NB4 (cell line): ENCODE measurements at places on chromosomes 4 and X.

DNA sequence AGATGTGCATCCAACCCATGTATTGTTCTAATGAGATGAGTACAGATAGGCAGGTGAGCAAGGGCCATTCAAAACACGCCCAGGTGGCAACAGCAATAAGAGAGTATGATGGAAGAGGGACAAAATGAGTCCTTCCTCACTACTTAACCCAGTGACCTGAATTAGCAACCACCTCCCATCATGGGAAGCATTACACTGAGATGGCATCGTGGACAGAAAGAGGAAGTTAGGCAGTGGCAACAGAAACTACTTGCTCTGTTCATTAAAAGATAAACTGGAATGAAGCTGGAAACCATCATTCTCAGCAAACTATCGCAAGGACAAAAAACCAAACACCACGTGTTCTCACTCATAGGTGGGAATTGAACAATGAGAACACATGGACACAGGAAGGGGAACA is 17.2 kb downstream of the RXFP1 start:
- peak; percentile 46 for DNase-seq

GRCh38 chr4:18197467-18197866 is 175.9 kb upstream of the LCORL start:
- no peak for DNase-seq

- DNase-seq, result no peak
These were observed 73.0 kb upstream of the NR3C2 start for GRCh38 chr4:148515248-148515647.

DNA sequence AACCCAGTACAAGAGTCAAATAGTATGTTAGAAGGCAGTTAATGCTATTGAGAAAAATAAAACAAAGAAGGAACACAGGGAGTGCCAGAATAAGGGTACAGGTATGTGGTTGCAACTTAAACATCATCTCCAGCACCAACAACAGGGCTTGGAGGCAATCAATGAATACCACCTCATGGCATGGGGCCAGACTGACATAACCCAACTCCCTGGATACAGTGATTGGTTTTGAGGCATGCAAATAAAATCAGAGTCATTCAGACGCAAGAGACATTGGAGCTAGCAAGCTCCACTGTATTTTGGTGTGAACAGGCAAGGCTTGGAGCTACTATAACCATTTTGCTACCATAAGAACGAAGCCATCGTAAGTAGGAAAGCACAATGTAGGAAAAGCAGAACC is 56.7 kb downstream of the PPP3CA start:
- no peak for DNase-seq

DNA sequence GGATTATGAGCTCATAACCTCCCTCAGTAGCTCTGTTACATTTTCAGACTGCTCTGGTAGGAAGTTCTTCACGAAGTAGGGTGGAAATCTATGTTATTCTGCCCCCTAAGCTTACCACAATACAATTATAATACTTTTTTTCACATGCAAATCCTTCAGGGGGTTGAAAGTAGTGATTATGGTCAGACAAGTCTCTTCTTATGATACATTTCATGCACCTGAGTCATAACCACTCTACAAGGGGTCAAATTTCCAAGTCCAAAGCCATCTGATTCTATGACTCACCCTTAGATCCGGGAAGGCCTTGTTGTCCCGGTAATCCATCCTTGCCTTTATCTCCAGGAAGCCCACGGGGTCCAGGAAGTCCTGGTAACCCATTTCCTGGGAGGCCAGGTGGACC is 95.2 kb downstream of the ATG4A start:
- no peak for DNase-seq

DNA sequence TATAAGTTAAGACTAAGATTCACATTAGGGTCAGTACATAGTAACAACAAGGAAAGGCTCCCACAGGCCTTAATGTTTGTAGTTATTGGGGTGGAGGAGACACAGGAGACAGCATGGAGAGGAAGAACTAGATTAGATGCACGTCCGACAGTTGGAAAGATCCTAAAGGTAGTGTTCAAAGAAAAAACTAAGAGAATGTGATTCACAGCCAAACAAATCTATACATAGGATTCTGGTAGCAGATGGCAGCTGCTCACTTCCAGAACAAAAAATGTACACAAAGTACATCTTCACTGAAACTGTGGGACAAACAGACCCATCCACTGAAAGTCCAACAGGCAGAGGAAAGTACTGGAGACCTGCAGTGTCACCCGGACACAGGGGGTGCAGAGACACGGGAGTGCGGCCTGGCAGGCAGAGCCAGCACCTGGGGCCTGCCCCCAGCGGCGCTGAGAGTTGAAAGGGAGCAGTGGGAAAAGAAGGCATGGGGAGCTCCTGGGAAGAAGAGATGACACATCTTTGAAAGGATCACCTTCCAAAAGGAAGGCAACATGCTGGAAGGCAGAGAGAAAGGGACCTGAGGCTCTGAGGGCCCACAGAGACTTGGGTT is 40.0 kb downstream of the NELFA start:
- DNase-seq, result no peak

- no peak for DNase-seq
These were observed 228.1 kb downstream of the QDPR start for GRCh38 chr4:17283832-17284231.

DNA sequence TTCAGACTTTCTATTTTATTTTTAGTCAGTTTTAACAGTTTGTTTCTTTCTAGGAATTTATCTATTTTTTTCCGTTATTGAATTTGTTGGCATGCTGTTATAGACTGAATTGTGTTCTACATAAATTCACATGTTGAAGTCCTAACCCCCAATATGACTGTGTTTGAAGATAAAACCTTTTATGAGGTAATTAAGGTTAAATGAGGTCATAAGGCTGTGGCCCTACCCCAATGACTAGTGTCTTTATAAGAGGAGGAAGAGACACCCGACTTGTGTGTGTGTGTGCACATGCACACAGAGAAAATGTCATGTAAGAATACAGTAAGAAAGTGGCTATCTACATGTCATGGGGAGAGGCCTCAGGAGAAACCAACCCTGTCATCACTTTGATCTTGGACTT is 146.3 kb downstream of the BRWD3 start:
- peak; percentile 0 for DNase-seq

DNA sequence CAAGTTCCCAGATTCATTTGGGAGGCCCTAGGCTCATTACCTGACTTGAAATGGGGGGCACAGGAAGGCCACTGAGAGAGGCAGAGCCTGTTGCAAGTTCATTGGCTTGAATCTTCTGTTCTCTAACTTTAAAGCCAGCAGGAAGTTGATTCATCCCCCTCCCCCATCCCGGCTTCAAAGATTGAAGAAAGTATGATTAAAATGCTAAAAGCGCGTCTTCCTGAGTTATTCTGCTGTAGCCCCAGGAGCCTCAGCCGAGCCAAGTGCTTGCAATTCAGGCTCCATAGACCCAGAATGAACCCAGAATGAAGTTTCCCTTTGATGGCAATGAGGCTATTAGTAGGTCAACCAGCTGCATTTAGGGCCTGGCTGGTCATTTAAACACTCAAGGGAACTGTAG is 14.7 kb downstream of the CHST7 start:
- peak; percentile 48 for DNase-seq

- DNase-seq, result no peak
These were observed 168.6 kb upstream of the CLNK start for GRCh38 chr4:10853196-10853595.

- no peak for DNase-seq
These were observed 262.2 kb downstream of the ARHGAP10 start for GRCh38 chr4:147994076-147994475.
